ENCODE measurements at places on chromosomes 2 and 18.

DNA sequence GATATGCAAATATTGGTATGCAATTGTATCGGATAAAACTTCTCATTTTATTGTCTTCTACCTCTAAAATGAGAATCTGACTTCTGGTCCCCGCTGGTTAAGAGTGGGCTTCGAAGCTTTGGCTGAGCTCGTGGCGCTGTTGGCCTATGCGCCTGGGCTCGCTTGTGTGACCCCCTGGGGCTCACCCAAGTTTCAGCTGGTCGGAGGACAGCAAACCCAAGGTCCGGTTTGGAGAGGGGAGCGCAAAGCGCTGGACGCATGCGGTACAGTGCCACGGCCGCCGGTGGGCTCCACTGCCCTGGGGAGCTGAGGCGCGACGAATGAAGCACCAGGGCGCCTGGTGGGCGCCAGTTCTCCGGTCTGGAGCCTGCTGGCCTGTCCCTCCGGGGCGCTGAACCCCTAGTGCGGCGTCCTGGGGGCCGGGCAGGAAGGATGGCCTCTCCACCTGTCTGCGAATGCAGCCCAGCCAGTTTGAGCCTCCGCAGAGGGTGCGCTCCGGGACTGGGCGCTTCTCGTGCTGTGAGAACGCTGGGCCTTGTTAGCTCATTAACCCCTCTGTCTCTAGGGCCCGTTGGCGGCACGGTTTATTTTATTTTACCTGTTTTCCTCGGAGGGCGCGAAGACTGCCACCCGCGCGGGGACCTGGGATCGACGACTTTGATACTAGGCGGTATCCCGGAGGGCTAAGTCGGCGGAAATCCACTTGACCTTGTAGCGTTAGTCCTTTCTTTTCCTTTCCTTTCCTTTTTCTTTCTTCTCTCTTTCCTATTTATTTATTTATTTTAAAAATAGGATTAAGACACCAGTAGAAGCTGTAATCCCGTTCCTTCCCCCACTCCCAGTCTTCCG lies 10.4 kb downstream of the MEIS1 start:
- DNase-seq = no peak

GRCh38 chr2:207951734-207952470 lies 73.4 kb downstream of the PLEKHM3 start:
- no peak for DNase-seq

- no peak for DNase-seq
Observed at GRCh38 chr18:57664568-57665165, 43.0 kb upstream of the NARS1 start.

DNA sequence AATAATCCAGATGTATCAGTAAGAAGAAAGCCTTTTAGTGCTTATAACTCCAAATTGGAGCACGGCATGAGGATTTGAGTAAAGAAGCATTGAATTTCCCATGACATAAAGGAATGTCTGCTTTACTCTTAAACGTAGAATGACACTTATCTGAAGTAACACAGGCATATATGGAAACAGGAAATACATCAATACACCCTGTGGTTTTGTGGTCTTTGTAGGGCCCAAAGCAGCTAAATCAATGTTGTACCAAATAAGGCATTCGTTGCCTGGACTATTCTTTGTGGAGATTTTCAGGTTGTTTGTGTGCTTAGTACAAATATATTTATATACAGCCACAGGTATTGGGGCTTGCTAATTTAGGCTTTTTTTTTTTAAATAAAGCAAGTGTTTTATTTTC lies 660.5 kb downstream of the LRRTM4 start:
- DNase-seq = no peak

DNA sequence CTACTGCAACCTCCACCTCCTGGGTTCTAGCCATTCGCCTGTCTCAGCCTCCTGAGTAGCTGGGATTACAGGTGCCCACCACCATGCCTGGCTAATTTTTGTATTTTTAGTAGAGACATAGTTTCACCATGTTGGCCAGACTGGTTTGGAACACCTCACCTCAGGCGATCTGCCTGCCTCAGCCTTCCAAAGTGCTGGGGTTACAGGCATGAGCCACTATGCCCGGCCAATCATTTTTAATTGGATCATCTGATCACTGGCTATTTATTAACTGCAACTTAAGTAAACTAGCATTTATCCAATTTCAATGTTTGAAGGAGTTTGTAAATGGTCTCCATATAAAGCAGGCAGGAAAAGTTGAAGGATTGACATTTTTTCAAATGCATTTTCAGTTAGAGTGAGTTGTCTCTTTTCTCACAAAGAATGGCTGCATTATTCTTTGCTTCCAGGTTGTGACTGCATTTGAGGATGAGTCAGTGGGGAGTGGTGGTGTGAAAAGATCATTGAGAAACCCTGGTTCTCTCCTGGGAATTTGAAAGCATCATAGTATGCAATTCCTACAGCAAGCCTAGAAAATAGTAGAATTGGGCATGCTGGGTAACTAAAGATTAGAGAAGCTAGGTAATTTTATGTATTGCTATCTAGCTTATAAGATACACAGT lies 431.1 kb upstream of the ZEB2 start:
- no peak for DNase-seq

DNA sequence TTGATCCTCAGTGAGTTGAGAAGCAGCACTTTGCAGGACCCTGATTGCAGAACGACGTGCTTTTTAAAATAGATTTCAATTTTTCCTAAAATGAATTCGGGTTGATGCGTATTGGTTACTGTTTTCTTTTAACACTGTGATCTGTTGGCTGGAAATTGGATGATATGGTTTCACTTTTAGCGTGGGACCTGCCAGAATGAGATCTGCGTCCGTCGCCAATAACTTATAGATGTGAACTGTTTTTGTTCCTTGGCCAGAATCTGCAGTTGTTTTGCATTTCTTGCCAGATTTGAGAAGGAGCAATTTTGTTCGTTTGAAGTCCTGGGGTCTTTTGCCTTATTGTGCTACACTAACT lies 703 bp downstream of the UGGT1 start:
- DNase-seq = no peak

GRCh38 chr2:204280262-204280668 lies 265.0 kb upstream of the PARD3B start:
- no peak for DNase-seq

DNA sequence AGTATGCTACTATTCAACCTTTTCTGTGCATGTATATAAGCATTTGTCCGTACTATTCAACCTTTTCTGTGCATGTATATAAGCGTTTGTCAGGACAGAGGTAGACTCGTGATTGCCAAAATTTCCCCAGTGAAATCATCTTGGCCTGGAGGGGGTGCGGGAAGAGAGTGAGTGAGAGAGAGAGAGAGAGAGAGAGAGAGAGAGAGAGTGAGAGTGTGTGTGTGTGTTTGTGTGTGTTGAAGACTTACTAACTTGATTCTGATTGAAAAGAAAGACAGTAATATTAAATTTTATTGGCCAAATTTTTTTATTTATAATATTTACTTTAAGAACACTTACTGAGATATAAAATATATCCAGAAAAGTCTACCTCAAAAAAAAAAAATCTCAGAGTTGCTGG lies 19.1 kb downstream of the FAM117B start:
- no peak for DNase-seq

Measured in NCI-H2081 (cell line).